ENCODE measurements at places on chromosomes 7 and 10. TPM values are rescaled to one million over a fixed set of nuclear protein-coding genes. Genes with fewer than 3 reads are reported as not detected.

Gene ASB10
- total RNA-seq = not detected

Gene SOSTDC1
- 0.89 TPM for total RNA-seq

Gene CYP3A4
- 1.7 TPM for total RNA-seq

Gene ACHE
- total RNA-seq = 0.43 TPM

DNA sequence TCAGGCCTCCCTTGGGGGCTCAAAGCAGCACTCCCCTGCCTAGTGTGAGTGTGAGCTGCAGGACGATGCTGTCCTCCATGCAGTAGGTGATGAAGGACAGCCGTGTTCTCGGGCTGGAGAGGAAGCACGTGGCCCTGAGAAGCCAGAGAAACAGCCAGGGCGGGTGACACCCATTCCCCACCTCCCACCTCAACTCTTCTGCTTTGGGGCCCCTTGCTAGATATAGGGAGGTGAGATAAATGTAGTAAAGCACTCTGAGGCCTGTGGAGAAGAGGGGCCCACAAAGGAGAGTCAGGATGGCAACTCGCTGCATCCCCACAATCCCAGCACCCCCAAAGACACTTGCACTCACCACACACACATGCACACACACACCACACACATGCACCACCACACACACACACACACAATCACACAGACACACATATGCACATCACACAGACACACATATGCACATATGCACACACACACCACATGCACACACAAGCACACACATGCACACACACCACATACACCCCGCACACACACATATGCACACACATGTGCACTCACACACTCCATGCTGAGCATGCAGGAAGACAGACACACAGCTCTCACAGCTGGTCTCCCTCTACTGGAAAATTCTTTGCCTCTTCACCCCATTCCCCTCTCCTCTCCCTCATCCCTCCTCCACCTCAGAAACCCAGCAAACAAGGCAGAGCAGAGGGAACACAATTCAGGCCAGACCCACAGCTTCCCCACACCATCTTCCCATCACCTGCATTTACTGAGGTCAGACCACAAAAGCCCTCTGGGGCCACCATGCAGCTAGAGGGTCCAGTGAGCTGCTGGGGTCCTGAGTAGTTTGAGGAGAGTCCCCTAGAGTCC, 30.5 kb downstream of the ANXA8 start:
- no peaks in the 10 kb centered on the region for H3K4me1 ChIP-seq
- H3K36me3 ChIP-seq = no peaks in the 10 kb centered on the region
- DNase-seq = no peak
- no peak overlapping the region for H3K27ac ChIP-seq

- H3K27ac ChIP-seq = peak overlapping the region; percentile 84
- DNase-seq = peak; percentile 3
- no peak overlapping the region for H3K4me3 ChIP-seq
- peaks cover 8% of the 10 kb centered on the region for H3K36me3 ChIP-seq
- H3K4me1 ChIP-seq = peaks cover 38% of the 10 kb centered on the region
Measured at GRCh38 chr10:44998146-44998631, 2.5 kb upstream of the ZNF22 start.

DNA sequence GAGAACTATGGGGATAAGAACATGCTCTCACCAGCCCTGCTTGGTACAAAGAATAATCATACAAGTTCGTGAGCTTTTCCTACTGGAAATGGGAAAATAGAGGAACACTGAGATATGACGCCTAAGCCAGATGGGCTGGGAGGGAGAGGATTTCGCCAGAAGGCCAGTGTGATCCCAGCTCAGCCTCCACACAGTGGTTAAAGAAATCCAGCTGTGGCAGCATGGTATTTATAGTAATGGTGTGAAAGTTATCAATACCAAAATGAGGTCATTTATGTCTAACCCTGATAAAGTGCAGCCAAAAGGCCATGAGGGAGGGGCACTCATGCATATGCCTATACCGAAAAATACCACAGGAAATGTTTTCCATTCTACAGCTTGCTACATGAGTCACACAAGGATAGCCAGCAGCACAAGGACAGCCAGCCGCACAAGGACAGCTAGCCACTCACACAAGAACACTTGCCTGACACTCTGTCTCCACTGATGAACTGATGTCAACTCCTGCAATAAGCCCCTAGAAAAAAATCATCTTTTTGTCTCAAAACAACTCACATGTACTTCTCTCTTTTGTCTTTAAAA, 49.4 kb downstream of the FRMPD2 start:
- no peaks in the 10 kb centered on the region for H3K36me3 ChIP-seq
- H3K27ac ChIP-seq = no peak overlapping the region
- H3K4me1 ChIP-seq = no peaks in the 10 kb centered on the region
- no peak overlapping the region for H3K4me3 ChIP-seq

GRCh38 chr7:126557271-126557670, 695.5 kb downstream of the GRM8 start:
- DNase-seq = no peak
- no peaks in the 10 kb centered on the region for H3K27me3 ChIP-seq
- H3K27ac ChIP-seq = no peak overlapping the region
- H3K4me3 ChIP-seq = no peak overlapping the region

DNA sequence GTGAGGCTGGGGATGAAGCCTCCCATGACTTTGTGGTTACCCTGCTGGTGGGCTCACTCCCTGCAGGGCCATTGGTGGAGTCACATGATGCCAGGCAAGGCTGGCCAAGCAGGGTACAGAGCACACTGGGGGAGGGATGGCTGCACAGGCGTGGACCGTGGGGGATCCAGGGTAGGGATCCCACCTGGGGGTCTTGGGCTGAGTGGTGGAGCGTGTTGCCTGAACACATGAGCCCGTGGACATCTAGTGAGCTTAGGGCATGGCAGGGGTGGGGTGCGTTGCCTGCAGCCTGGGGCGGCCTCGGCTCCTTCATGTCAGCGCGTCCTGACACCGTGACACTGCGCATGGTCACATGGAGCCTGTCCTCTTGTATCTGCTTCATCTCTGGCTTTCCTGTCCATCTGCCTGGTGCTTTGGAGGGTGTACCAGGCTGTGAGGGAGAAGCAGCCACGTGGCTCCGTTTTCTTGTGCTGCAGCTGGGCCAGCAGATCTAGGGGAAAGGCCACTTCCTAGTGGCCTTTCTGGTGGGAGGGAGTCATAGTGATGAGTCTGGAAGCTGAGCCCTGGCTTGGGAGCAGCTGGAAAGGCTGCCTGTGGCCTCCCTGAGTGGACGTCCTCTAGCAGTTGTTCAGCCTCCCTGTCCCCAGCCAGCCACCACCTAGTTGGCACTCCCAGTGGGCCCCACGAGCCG, 96.2 kb downstream of the LHPP start:
- no peaks in the 10 kb centered on the region for H3K36me3 ChIP-seq
- H3K4me1 ChIP-seq = peaks cover 30% of the 10 kb centered on the region
- DNase-seq = no peak
- H3K27me3 ChIP-seq = no peaks in the 10 kb centered on the region
- H3K4me3 ChIP-seq = no peak overlapping the region

GRCh38 chr10:128095753-128096469, 30.3 kb downstream of the MKI67 start:
- H3K27me3 ChIP-seq = no peaks in the 10 kb centered on the region
- H3K36me3 ChIP-seq = no peaks in the 10 kb centered on the region
- no peaks in the 10 kb centered on the region for H3K4me1 ChIP-seq
- no peak for DNase-seq
- no peak overlapping the region for H3K4me3 ChIP-seq

DNA sequence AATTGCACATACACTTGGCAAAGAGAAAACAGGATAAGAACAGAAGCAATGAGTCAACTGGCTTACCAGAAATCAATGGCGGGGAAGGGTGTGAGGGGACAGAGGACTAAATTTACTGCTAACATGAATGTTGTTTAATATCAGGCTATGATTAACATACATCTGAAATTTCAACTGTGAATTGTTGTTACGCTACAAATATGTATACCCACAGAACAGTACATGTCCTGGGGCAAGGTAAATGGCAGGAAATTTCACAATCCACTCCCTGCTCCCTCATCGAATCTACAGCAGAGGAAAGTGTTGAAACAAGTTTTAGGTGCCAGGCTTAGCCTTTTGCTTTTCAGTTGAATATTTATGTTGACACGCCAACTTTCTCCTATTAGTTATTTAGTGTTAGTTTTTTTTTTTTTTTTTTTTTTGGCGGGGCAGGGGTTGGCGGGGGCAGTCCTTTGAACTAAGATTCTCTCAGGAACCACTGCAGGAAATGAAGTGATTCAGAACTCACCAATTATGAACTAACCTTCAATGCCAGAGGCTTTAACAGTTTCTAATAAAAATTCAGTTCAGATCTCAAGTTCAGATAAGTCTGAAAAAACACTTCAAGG, 99.0 kb downstream of the UBE2H start:
- H3K4me3 ChIP-seq = no peak overlapping the region
- no peaks in the 10 kb centered on the region for H3K27me3 ChIP-seq
- H3K36me3 ChIP-seq = peaks cover 15% of the 10 kb centered on the region
- peak overlapping the region; percentile 52 for H3K27ac ChIP-seq
- H3K4me1 ChIP-seq = peaks cover 59% of the 10 kb centered on the region

GRCh38 chr7:112799448-112800120, 9.4 kb upstream of the TMEM168 start:
- H3K4me3 ChIP-seq = no peak overlapping the region
- no peak overlapping the region for H3K27ac ChIP-seq

DNA sequence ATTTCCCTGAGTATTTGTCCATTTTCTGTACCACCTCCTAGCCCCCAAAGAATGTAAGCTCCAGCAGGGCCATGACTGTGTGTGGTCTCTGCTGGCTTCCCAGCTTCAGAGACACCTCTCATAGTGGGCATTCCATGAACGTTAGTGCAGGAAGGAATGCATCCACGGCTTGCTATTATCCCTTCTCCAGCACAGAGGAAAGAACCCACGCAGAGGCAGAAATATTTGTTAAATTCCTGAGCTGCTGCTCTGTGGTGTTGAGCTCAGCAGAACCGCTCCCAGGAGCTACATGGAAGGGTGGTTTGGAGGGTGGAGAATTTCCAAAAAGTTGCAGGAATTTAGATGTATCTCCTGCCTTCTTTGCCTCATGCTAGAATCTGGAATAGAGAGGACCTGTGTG, 275.2 kb downstream of the POU6F2 start:
- no peak for DNase-seq
- no peaks in the 10 kb centered on the region for H3K36me3 ChIP-seq
- no peak overlapping the region for H3K4me3 ChIP-seq
- no peaks in the 10 kb centered on the region for H3K27me3 ChIP-seq
- H3K27ac ChIP-seq = no peak overlapping the region
- no peaks in the 10 kb centered on the region for H3K4me1 ChIP-seq

DNA sequence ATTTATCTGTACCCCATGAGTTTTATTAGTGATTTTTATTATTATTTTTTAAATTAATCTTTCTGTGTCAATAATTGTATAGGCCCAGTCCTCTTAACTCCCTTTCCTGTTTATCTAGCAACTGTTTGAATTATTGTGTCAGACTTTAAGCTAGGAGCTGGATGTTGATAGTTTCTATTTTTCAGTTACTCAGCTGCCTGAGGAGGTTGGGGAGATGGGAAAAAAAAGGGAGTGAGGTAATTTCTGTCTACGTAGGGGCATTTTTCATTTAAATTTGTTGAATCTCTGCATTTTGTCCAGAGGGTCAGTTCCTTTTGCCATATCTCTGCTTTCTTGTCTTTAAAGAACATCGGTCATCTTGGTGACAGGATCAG, 5.0 kb upstream of the ZNF518A start:
- peak; percentile 48 for DNase-seq
- no peak overlapping the region for H3K27ac ChIP-seq
- H3K4me3 ChIP-seq = no peak overlapping the region

- no peaks in the 10 kb centered on the region for H3K4me1 ChIP-seq
- H3K27me3 ChIP-seq = peaks cover 5% of the 10 kb centered on the region
- no peak overlapping the region for H3K27ac ChIP-seq
- no peaks in the 10 kb centered on the region for H3K36me3 ChIP-seq
Measured at GRCh38 chr7:50119815-50120637, 27.0 kb upstream of the ZPBP start.

- H3K4me1 ChIP-seq = no peaks in the 10 kb centered on the region
- no peaks in the 10 kb centered on the region for H3K36me3 ChIP-seq
- H3K4me3 ChIP-seq = no peak overlapping the region
- no peaks in the 10 kb centered on the region for H3K27me3 ChIP-seq
- DNase-seq = no peak
- no peak overlapping the region for H3K27ac ChIP-seq
Measured at GRCh38 chr7:70630818-70631457, 501.0 kb upstream of the GALNT17 start.

All from stomach (tissue), 19 donors.